ENCODE measurements at places on chromosomes 4 and X. TPM values are rescaled to one million over a fixed set of nuclear protein-coding genes. Genes with fewer than 3 reads are reported as not detected.

The SCRG1 gene
- not detected for total RNA-seq

The CYBB gene
- not detected for total RNA-seq

The UNC5C gene
- 2.2 TPM for total RNA-seq

The ARHGAP6 gene
- 1.7 TPM for total RNA-seq
